Fibroblast of the aortic adventitia (primary cell): ENCODE measurements at places on chromosomes 11 and 22. TPM values are rescaled to one million over a fixed set of nuclear protein-coding genes. Genes with fewer than 3 reads are reported as not detected.

The OR4B1 gene
- not detected in 2 replicates for total RNA-seq

The ROBO4 gene
- total RNA-seq, result 1.3 and 3.3 TPM in 2 replicates

The GLYATL1B gene
- total RNA-seq, result not detected in 2 replicates

The OR10D3 gene
- total RNA-seq, result not detected in 2 replicates

The CRYBB2 gene
- total RNA-seq, result not detected in 2 replicates

The INPP5J gene
- under 0.01 and 0.41 TPM in 2 replicates for total RNA-seq

The MMP1 gene
- total RNA-seq, result 13.2 and 3,834 TPM in 2 replicates

- peak; percentile 2 for DNase-seq
Observed at GRCh38 chr22:49632199-49633009, 195.3 kb downstream of the BRD1 start.

- DNase-seq, result no peak
Observed at GRCh38 chr11:72146625-72147024, 11.1 kb downstream of the FOLR3 start.

GRCh38 chr11:123233280-123233974 is 38.4 kb upstream of the CLMP start:
- DNase-seq, result no peak

- no peak for DNase-seq
Observed at GRCh38 chr11:45667929-45668680, 2.7 kb upstream of the CHST1 start.

- peak; percentile 85 for DNase-seq
Observed at GRCh38 chr11:27241311-27242122, 121.5 kb downstream of the CCDC34 start.

GRCh38 chr11:74371269-74372052 is 26.8 kb downstream of the PGM2L1 start:
- no peak for DNase-seq

DNA sequence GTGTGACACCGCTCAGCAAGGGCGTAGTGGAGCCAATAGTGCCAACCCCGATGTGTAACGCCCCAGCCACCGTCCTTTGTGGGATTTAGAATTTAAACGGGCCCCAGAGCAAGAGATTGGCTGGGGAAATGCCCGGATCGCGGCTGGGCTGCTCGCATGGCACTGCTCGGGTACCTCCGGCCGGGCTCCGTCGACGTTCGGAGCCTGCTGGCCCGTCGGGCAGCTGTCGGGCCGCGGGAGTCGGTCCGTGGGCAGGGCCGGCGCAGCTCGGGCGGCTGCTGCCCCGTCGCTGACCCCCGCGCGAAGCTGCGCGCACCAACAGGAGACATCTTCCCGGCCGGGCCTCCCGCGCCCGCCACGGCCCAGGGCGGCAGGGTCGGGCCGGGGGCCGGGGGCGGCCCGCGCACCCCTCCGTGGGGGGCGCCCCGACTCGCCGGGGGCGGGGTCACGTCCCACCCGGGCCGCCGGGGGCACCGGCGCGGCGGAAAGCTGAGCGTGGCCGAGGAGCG is 1.3 kb upstream of the KDM2A start:
- no peak for DNase-seq

DNA sequence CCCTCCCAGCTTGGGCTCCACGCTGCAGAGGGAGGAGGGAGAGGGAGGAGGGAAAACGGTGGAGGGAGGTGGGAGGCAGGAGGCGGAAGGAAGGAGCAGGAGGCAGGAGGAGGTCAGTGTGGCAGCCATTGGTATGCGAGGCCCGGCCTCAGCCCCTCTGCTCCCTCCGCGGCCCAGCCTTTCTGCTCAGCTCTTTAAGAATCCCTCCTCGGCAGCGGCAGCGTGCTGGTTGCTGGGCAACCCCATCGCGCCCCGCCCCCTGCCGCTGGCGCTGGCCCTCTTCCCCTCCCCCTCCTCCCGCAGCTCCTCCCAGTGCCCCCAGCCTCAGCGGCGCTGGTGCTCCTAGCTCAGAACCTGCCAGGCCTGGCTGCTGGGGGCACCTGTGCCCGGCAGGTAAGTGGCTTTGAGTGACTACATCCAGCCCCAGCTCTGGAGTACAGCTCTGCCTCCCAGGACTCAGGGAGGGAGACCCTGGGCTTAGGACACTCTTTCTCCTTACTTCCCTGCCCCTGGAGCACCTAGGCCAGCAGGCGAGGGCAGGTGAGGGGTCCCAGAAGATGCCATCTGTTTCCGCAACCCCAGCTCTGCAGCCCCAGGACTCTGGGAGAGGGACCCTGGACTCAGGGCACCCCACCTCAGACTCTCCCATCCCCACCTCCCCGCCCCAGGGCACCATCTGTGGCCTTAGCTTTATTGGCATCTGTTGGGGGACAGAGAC is 7.2 kb upstream of the FLRT1 start:
- no peak for DNase-seq

- no peak for DNase-seq
Observed at GRCh38 chr22:37566329-37566837, 6.1 kb downstream of the CDC42EP1 start.
